ENCODE measurements at places on chromosomes 5 and 9.
A peak's percentile ranks its signal among the peaks of the same experiment; 100 is the strongest.

DNA sequence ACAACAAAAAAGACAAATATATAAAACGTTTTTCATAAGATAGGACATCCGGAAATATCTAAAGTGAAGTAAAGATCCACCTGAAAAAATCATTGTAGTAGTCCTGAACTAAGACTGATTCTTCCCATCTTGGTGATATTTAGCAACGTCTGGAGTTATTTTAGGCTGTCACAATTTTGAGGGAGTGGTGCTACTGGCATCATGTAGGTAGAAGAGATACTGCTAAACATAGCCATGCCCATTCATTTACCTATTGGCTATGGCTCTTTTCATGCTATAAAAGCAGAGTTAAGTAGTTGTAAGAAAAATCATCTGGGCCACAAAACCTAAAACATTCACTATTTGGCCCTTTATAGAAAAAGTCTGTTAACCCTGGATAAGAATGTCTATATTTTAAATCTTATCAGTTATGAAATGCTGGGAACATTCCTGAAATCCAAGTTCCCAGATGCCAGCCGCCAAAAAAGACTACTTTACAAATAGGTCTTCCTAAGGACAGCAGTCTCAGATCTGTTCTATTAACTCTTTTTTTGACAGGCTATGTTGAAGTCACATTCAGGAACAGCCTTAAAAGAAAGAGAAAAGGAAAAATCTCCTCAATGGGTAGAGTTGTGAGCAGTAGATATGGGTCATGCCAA lies 27.0 kb downstream of the RAPGEF6 start:
- H3K27me3 ChIP-seq: no peaks in the 10 kb centered on the region
- H3K36me3 ChIP-seq: no peaks in the 10 kb centered on the region
- no peaks in the 10 kb centered on the region for H3K4me1 ChIP-seq
- no peak overlapping the region for H3K4me3 ChIP-seq

- H3K36me3 ChIP-seq: no peaks in the 10 kb centered on the region
- no peak overlapping the region for H3K4me3 ChIP-seq
These were observed 56.7 kb downstream of the ARHGAP26 start for GRCh38 chr5:142826741-142827492.

- no peak overlapping the region for H3K27ac ChIP-seq
- no peak for DNase-seq
- H3K27me3 ChIP-seq: no peaks in the 10 kb centered on the region
- H3K4me3 ChIP-seq: no peak overlapping the region
These were observed 71.8 kb upstream of the CTSV start for GRCh38 chr9:97110696-97111095.

DNA sequence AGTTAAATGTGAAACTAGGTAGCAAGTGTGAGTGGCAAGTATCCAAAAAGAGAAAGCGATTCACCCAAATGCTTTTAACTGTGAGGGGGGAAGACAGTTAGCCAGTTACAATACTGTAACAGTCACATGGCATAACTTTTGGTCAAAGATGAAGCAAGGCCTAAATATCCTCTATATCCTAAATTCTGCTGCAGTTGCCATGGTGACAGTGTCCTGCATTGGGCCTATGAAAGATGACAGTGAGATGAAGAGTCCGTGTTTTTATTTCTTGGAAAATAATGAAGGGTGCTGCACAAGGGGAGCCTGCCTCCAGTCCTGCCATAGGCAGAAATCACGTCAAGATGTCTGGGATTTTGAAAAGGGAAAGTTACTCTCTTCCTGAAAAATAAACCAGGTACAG lies 534.6 kb downstream of the NTRK2 start:
- H3K27me3 ChIP-seq: no peaks in the 10 kb centered on the region
- no peak overlapping the region for H3K27ac ChIP-seq
- H3K4me1 ChIP-seq: no peaks in the 10 kb centered on the region
- H3K36me3 ChIP-seq: no peaks in the 10 kb centered on the region
- DNase-seq: no peak

GRCh38 chr9:12882430-12882829 lies 107.6 kb downstream of the LURAP1L start:
- no peaks in the 10 kb centered on the region for H3K36me3 ChIP-seq
- no peak overlapping the region for H3K27ac ChIP-seq
- no peak for DNase-seq
- H3K4me3 ChIP-seq: no peak overlapping the region
- no peaks in the 10 kb centered on the region for H3K4me1 ChIP-seq
- no peaks in the 10 kb centered on the region for H3K27me3 ChIP-seq

- no peak for DNase-seq
- no peak overlapping the region for H3K27ac ChIP-seq
- no peaks in the 10 kb centered on the region for H3K36me3 ChIP-seq
- H3K4me1 ChIP-seq: no peaks in the 10 kb centered on the region
These were observed 80.6 kb downstream of the HINT1 start for GRCh38 chr5:131084436-131084835.

DNA sequence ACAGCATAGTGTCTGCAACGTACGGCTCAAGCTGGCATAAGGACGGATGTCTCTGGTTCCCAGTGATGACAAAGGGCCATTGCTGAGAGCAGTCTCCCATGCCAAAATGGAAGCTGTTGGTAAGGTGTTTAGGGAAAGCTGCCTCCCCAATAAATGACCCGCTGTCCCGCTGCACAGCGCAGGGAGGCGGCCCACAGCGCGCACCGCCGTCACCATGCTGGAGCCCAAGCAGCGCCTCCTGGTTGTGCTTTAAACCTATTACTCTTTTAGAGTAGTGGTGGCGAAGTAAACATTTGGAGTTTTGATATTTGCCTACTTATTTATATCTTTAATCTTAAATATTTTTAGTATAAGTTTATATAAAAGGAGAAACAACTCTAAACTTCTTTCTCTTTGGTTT lies 70.4 kb upstream of the C5orf63 start:
- no peak overlapping the region for H3K27ac ChIP-seq
- no peaks in the 10 kb centered on the region for H3K27me3 ChIP-seq
- no peak for DNase-seq
- no peaks in the 10 kb centered on the region for H3K4me1 ChIP-seq

- no peaks in the 10 kb centered on the region for H3K27me3 ChIP-seq
- no peak overlapping the region for H3K27ac ChIP-seq
- H3K36me3 ChIP-seq: no peaks in the 10 kb centered on the region
These were observed 125.7 kb downstream of the FBN2 start for GRCh38 chr5:128412145-128412930.

DNA sequence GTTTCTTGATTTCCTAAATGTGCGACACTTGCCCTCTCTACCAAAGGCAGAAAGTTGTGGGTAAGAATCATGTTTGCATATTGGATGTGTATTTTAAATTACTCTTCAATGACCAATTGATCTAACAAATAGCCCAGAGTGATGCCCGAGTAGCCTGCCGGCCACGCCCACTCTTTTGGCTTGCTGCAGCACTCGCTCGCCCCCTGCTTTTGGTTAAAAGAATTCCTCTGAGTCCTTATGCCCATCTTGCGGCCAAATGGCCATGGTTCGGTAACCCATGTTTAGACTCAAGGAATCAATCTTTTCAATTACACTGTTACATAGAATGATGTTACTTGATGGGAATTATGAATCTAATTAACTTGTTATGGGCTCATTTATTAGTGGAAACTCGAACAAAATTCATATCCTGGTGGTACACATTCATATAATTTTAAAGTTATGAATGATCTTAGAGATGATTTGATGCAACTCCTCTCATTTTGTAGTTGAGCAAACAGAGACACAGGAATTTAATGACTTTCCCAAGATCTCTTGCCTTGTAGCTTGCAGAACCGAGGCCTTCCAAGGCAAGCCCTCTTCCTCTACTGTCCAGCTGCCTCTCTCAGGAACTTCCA lies 36.5 kb downstream of the PPIC start:
- H3K36me3 ChIP-seq: no peaks in the 10 kb centered on the region
- peaks cover 10% of the 10 kb centered on the region for H3K4me1 ChIP-seq
- H3K27ac ChIP-seq: no peak overlapping the region
- H3K27me3 ChIP-seq: no peaks in the 10 kb centered on the region
- H3K4me3 ChIP-seq: no peak overlapping the region

GRCh38 chr9:91131433-91131839 lies 230.3 kb downstream of the AUH start:
- no peak overlapping the region for H3K27ac ChIP-seq
- no peaks in the 10 kb centered on the region for H3K36me3 ChIP-seq
- H3K4me1 ChIP-seq: no peaks in the 10 kb centered on the region
- no peak for DNase-seq
- no peak overlapping the region for H3K4me3 ChIP-seq
- no peaks in the 10 kb centered on the region for H3K27me3 ChIP-seq

DNA sequence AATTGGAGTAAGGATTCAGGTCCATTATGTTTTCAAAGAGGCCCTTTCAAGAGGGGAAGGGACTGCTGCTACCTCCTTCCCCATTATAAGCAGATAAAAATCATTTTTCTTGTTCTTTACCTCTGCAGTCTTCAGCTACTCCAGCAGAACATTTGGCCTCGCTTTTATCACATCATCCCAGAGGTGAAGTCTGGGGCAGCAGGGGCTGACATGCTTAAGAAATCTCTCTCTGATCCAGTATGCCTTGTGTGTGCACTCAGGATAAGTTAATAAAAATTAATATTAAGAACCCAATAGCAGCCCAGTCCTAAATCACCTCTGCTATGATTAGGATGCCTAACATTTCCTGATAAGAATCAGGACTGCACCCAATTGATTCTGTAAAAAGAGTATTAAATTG lies 306.9 kb upstream of the NREP start:
- no peak overlapping the region for H3K27ac ChIP-seq
- H3K36me3 ChIP-seq: no peaks in the 10 kb centered on the region
- no peak overlapping the region for H3K4me3 ChIP-seq
- H3K4me1 ChIP-seq: no peaks in the 10 kb centered on the region
- no peak for DNase-seq

- peaks cover 43% of the 10 kb centered on the region for H3K27me3 ChIP-seq
- H3K27ac ChIP-seq: no peak overlapping the region
- peak overlapping the region; percentile 61 for H3K4me3 ChIP-seq
- DNase-seq: no peak
These were observed 937 bp downstream of the SVEP1 start for GRCh38 chr9:110578575-110579033.

DNA sequence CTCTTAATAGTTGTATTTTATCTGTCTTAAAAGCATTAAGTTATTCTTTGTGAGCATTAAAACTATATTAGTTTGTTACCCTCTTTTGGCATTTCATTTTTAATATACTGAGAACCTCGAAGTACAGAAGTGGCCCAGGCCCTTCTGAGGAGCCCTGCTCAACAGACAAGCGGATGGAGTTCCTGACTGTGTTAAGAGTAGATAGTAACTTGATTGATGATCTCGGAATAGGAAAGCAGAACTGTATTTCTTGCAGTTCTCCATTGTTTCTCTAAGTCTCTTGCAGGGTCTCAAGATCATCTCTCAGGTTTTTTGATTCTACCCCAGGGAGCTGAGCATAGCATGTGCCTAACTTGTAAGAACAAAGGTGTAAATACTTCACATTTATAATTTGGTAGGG lies 139.6 kb downstream of the SMARCA2 start:
- no peaks in the 10 kb centered on the region for H3K36me3 ChIP-seq
- no peaks in the 10 kb centered on the region for H3K27me3 ChIP-seq
- H3K4me1 ChIP-seq: peaks cover 15% of the 10 kb centered on the region
- DNase-seq: no peak

- no peak for DNase-seq
- H3K4me1 ChIP-seq: no peaks in the 10 kb centered on the region
- no peaks in the 10 kb centered on the region for H3K36me3 ChIP-seq
- no peak overlapping the region for H3K27ac ChIP-seq
These were observed 35.4 kb upstream of the ADAM19 start for GRCh38 chr5:157610990-157611389.

DNA sequence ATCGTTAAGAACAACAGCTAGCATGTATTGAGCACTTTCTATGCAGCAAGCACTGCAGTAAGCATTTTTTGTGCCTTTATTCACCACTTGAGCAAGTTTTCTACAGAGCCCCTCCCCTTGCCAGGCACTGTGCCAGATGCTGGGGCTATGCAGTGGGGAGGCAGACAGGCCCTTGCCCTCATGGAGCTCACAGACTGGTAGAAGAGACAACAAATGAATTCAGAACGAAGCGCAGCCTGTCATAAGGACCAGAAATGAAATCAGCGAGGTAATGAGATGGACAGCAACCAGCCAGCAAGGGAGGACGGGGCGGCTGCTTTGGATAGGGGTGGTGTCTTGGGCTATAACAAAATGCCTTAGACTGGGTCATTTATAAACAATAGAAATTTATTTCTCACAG lies 68.8 kb downstream of the C9orf50 start:
- H3K36me3 ChIP-seq: no peaks in the 10 kb centered on the region
- H3K4me1 ChIP-seq: peaks cover 11% of the 10 kb centered on the region
- DNase-seq: no peak
- no peak overlapping the region for H3K4me3 ChIP-seq
- peaks cover 18% of the 10 kb centered on the region for H3K27me3 ChIP-seq
- H3K27ac ChIP-seq: no peak overlapping the region

GRCh38 chr9:78014776-78015175 lies 16.8 kb downstream of the GNAQ start:
- H3K4me3 ChIP-seq: no peak overlapping the region
- no peak for DNase-seq
- H3K27me3 ChIP-seq: no peaks in the 10 kb centered on the region
- H3K4me1 ChIP-seq: no peaks in the 10 kb centered on the region
- H3K36me3 ChIP-seq: no peaks in the 10 kb centered on the region

- DNase-seq: no peak
- H3K36me3 ChIP-seq: no peaks in the 10 kb centered on the region
- H3K4me1 ChIP-seq: no peaks in the 10 kb centered on the region
- no peak overlapping the region for H3K4me3 ChIP-seq
- H3K27ac ChIP-seq: no peak overlapping the region
- no peaks in the 10 kb centered on the region for H3K27me3 ChIP-seq
These were observed 7.3 kb upstream of the MTMR12 start for GRCh38 chr5:32319926-32320543.

DNA sequence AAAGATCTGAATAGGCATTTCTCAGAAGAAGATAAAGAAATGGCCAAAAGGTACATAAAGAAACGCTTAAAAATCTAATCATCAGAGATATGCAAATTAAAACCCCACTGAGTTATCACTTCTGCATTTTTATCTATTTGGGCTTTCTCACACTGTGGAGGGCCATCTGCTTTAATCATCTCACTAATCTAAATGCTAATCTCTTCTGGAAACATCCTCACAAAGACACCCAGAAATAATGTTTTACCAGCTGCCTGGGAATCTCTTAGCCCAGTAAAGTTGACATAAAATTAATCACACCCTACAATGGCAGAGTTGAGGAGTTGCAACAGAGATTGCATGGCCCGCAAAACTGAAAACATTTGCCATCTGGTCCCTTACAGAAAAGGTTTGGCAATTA lies 407.9 kb upstream of the CYLC2 start:
- no peak overlapping the region for H3K4me3 ChIP-seq
- no peak overlapping the region for H3K27ac ChIP-seq
- no peaks in the 10 kb centered on the region for H3K4me1 ChIP-seq
- no peak for DNase-seq

Measured in H1 (cell line).